ENCODE measurements at places on chromosomes 3 and 15.

- DNase-seq: no peak
These were observed 171.4 kb downstream of the MYRIP start for GRCh38 chr3:39980781-39981180.

- DNase-seq: peak; percentile 26
These were observed 58.5 kb downstream of the GRIP2 start for GRCh38 chr3:14481646-14482036.

GRCh38 chr3:28972921-28973320, 307.9 kb upstream of the RBMS3 start:
- no peak for DNase-seq

GRCh38 chr3:27675287-27675686, 46.8 kb downstream of the EOMES start:
- DNase-seq: no peak

GRCh38 chr3:11199902-11200845, 45.9 kb downstream of the HRH1 start:
- DNase-seq: no peak

- DNase-seq: peak; percentile 84
These were observed 1.8 kb downstream of the RCCD1 start for GRCh38 chr15:90956274-90957030.

- DNase-seq: no peak
These were observed 68.7 kb downstream of the SENP2 start for GRCh38 chr3:185654758-185655145.

- DNase-seq: no peak
These were observed 12.6 kb downstream of the IGDCC3 start for GRCh38 chr15:65365229-65365628.

GRCh38 chr15:25985165-25985564, 122.0 kb upstream of the ATP10A start:
- DNase-seq: no peak

GRCh38 chr3:45227071-45227820, 1.2 kb upstream of the TMEM158 start:
- no peak for DNase-seq

- no peak for DNase-seq
These were observed 18.2 kb downstream of the COL8A1 start for GRCh38 chr3:99656624-99657023.

- peak; percentile 71 for DNase-seq
These were observed 1.3 kb upstream of the THBS1 start for GRCh38 chr15:39579487-39580116.

DNA sequence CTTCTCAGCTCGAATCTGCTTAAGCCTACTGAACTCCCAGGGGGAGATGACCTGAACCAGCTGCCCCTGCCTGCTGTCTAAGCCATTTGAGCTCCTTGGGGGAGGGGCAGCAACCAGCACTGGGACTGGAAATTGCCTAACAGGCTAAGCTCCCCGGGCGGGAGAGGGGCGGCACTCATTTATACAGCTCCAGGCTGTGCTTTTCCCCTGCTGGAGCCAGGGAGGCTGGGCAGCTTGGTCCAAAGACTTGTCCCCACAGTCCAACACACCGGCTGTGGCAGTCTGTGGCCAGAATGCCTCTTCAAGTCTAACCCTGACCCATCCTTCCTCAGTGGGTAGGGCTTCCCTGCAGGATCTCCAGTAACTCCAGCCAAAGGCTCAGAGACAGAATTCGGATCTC, 1241.5 kb downstream of the ROBO2 start:
- peak; percentile 24 for DNase-seq

GRCh38 chr15:44308889-44309288, 20.4 kb downstream of the GOLM2 start:
- no peak for DNase-seq

DNA sequence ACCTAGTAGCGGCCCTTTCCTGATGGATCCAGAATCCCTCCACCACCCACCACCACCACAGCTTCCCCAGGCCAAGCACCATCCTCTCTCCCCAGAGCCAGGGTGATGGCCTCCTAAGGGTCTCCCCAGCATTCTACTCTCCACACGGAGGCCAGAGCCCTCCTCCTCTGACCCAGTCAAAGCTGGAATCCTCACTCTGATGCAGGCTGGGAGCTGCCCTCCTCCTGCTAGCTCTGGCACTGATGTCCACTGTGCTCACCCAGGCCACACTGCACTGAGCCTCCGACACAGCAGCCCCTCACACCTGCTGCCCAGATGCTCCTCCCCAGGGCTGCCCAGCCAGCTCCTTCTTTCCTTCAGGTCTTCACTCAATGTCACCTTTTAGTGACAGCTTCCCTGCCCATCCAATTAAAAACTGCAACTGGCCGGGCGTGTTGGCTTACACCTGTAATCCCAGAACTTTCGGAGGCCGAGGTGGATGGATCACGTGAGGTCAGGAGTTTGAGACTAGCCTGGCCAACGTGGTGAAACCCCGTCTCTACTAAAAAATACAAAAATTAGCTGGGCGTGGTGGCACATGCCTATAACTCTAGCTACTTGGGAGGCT, 21.0 kb downstream of the XXYLT1 start:
- no peak for DNase-seq

DNA sequence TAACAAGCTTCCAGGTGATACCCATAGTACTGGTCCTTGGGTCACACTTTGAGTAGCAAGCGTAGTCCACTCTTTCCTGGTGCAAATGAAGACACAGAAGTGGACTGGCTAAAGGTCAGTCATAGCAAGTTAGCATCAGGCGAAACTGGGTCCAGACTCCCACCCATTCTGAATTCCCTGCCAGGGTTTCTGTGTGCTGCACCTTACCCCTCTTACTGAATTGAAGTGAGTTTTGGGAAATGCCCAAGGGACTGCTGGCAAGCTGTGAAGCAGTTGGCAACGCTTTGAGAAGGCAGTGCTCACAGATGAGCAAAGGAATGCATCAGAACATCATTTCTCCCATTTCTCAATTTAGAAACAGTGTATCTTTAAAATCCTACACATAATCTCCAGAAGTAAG, 1.8 kb upstream of the LSG1 start:
- DNase-seq: no peak

DNA sequence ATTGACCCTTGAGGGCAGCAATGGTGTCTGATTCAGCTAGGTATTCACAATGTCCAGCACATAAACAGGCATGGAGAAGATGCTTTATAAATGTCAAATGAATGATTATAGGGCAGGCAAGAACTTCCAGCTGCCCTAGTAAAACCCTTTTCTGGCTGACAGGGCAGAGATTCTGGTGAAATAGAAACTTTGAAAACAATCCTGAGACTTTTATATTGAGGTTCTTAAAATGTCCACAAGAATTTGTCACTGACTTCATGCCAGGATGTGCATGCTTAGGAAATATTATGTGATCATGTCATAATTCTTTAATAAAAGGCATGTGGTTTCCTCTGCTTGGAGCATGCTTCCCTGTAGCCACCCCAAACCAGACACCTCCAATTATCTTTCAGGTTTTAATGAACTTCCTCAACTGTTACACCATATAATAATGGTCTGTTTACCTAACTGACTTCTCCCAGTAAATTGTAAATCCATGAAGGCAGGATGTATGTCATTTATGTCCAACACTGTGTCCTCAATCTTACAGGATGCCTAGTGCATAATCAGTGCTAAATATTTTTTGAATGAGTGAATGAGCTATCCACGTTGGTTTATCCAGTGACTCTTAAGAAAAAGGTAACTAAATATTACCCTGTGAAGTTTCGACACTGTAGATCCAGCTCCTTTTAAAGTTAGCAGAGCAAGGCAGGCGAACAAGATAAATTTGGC, 43.4 kb upstream of the CLRN1 start:
- no peak for DNase-seq

DNA sequence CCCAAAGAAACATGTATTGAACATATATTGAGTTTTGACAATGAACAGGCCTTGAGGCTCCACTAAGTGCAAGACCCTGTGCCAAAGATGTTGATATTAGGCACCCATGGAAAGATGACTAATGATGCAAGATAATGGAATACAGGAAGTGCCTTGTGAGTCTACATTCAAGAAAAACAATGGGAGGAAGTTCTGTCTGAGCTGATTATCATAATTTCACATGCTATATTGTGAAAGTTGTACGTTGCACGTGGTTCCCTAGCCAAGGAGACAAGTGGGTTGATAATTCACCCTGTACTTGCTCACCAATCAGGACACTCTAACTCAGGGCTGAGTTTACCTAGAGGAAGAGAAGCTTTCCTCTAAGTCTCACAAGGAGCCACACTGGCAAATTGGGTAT, 186.9 kb upstream of the STAC start:
- no peak for DNase-seq

- DNase-seq: no peak
These were observed 302.7 kb upstream of the CHRNA7 start for GRCh38 chr15:31727612-31728011.

GRCh38 chr3:142117056-142117851, 32.1 kb downstream of the TFDP2 start:
- no peak for DNase-seq

- DNase-seq: no peak
These were observed 28.9 kb upstream of the SEC13 start for GRCh38 chr3:10349801-10350200.
